GM12878 (cell line): ENCODE measurements at places on chromosomes 6 and 20.

GRCh38 chr20:41174782-41175181 lies 37.4 kb downstream of the PLCG1 start:
- no peak overlapping the region for H3K4me3 ChIP-seq
- H3K27me3 ChIP-seq, result no peaks in the 10 kb centered on the region
- no peaks in the 10 kb centered on the region for H3K4me1 ChIP-seq
- peaks cover 32% of the 10 kb centered on the region; the same call in 1 of the 2 replicates for H3K36me3 ChIP-seq
- DNase-seq, result no peak

- no peaks in the 10 kb centered on the region for H3K27me3 ChIP-seq
- H3K4me1 ChIP-seq, result no peaks in the 10 kb centered on the region
- H3K36me3 ChIP-seq, result no peaks in the 10 kb centered on the region
- no peak overlapping the region for H3K27ac ChIP-seq
These were observed 67.3 kb upstream of the TENT5A start for GRCh38 chr6:81819767-81820166.

DNA sequence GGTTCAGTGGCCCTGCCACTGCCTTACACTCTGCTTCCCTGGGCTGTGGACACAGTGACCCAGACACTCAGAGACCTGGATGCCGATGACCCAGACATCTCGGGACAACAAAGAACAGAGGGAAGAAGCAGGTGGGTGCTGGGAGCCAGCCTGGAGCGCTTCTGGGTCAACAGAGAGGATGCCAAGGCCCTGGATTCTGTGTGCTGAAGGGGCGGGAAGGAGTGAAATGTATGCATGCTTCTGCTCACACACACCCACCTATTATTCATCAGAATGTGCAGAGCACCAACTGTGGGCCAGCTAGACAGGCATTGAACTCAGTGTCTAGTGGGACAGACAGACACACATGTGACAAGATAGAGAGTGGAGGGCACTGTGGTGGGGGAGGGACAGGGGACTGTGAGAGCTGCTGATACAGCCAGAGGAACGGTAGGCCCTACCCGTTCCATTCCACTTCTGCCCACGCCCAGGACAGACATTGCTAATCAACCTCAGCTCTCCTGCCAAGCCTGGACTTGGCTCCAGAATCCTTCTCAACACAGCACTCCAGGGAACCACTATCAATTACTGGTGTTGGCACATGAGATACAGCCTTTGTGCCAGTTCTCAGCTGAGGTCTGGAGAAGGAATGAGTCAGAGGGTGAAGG lies 20.2 kb downstream of the KCNK15 start:
- DNase-seq, result no peak
- H3K4me1 ChIP-seq, result no peaks in the 10 kb centered on the region; the same call in 1 of the 2 replicates
- no peaks in the 10 kb centered on the region for H3K27me3 ChIP-seq
- H3K36me3 ChIP-seq, result no peaks in the 10 kb centered on the region

DNA sequence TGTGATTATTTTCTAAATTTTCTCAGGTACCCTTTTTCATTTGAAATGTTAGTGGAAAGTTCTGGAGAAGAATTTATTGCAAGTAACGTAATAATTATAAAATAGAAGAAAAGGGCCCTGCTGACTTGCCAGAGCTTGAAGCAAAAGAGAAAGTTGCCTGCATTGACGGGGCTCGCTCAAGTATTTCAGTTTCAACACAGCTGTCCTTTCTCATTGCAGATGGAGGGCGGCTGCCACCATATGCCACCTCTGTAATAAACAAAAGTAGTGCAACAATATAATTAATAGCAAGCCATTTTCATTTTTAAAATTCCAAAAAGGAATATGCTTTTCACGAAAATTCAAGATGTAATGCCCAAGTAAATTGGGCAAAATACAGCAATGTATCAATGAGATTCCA lies 246.2 kb downstream of the PACRG start:
- H3K27ac ChIP-seq, result no peak overlapping the region
- no peaks in the 10 kb centered on the region for H3K36me3 ChIP-seq
- no peaks in the 10 kb centered on the region for H3K4me1 ChIP-seq
- H3K27me3 ChIP-seq, result no peaks in the 10 kb centered on the region

DNA sequence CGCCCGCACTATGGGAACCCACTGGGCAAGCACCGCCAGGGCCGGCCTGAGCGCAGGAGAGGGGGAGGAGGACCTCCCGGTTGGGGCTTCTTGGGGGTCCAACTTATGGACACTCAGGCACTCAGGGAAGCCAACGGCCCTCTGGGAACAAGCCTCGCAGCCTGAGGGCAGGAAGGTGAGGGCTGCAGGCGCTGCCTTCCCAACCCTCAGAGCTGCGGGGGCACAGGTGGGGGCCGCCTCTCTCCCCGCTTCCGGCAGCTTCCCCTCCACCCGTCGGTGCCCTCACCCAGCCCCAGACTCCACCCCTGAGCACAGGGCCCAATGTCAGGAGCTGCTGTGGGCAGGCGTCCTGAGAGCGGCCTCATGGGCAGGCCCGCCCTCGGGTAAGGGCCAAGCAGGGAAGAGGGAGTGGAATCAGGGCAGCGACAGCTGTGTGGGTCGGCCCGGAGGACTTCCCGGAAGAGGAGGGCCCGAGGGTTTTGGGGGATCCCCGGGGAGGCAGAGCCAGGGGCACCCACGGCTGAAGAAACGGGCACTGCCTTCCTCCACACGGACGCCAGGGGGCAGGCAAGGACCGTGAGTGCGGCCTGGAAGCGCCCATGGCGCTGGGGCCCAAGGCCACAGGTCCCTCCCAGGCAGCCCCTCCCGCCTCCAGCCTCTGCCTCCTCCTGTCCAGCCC lies 488 bp upstream of the PTK6 start:
- peak overlapping the region; percentile 63 for H3K4me3 ChIP-seq
- H3K36me3 ChIP-seq, result no peaks in the 10 kb centered on the region
- peaks cover 20% of the 10 kb centered on the region for H3K4me1 ChIP-seq
- DNase-seq, result peak; percentile 93
- no peaks in the 10 kb centered on the region for H3K27me3 ChIP-seq
- H3K27ac ChIP-seq, result peak overlapping the region; percentile 82

DNA sequence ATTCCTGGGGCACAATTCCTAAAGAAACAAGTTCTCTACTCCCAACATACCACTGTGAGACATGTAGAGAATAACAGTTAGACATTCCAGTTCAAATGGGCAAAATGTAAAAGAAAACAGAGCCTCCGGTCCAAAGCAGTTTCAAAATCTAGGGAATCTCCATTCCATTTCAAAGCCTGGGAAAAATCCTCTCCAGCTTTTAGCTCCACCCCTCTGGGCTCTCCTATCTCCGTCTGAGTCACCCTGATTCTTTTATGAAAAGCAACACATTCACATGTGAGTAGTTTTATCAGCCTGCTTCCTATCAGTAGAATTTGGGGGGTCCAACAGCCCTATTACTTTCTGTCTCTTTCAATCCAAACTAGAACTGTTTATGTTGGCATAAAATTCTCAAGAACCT lies 3.7 kb downstream of the CSNK2A1 start:
- DNase-seq, result no peak
- peaks cover 20% of the 10 kb centered on the region for H3K4me1 ChIP-seq
- no peaks in the 10 kb centered on the region for H3K27me3 ChIP-seq
- no peaks in the 10 kb centered on the region for H3K36me3 ChIP-seq
- peak overlapping the region; percentile 43 for H3K4me3 ChIP-seq

DNA sequence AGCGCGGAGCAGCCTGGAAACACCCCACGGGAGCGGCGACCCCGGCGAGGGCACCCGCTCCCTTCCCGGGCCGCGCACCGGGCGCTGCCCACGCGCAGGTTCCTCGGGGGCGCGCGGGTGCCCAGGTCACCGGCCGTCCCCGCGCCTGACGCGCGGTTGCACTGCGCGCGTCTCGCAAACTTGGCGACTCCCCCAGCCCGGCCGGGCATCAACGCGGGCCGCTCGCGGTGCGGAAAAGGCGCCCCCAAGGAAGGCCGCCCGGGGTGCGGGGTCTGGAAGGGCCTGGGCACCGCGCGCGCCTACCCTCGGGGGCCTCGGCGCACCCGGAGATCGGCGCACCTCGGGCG lies 555 bp upstream of the ZBTB46 start:
- DNase-seq, result no peak
- H3K4me3 ChIP-seq, result no peak overlapping the region
- no peaks in the 10 kb centered on the region; the same call in 1 of the 2 replicates for H3K4me1 ChIP-seq
- H3K27me3 ChIP-seq, result peaks cover 9% of the 10 kb centered on the region; the same call in 1 of the 2 replicates

- peak overlapping the region; percentile 100; the same call in 1 of the 2 replicates for H3K4me3 ChIP-seq
- H3K27me3 ChIP-seq, result no peaks in the 10 kb centered on the region
- H3K4me1 ChIP-seq, result peaks cover 16% of the 10 kb centered on the region
- peak overlapping the region; percentile 77 for H3K27ac ChIP-seq
These were observed 576 bp upstream of the RRP36 start for GRCh38 chr6:43020847-43021246.

DNA sequence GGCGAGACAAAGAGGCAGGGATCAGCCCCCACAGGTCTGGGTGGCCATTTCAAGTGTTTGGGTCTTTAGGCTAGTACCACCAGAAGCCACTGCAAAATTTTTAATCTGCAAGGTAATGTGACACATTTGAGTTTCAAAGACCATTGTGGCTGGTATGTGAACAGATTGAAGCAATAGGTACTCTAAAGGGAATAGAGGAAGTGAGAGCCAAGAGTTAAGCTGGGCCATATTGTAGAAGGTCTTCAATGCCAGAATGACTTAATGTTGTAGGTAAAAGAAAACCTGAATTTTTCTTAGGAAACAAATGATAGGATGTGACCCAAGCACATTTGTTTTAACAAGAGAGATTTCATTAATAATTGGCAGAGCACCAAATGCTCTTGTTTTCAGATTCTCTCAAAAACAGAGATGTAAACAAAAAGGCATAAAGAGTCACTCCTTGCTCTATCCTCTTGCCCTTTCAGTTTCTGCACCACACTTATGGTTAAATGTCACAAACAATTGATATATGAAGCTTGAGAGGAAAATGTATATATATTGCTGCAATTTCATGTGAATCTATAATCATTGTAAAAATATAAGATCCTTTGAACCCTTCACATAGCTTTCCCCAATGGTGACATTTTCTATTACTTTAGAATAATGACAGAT lies 307.1 kb upstream of the PLN start:
- H3K27me3 ChIP-seq, result no peaks in the 10 kb centered on the region
- DNase-seq, result no peak
- H3K27ac ChIP-seq, result no peak overlapping the region
- no peak overlapping the region for H3K4me3 ChIP-seq
- no peaks in the 10 kb centered on the region for H3K4me1 ChIP-seq

- H3K36me3 ChIP-seq, result no peaks in the 10 kb centered on the region
- DNase-seq, result no peak
- no peak overlapping the region for H3K27ac ChIP-seq
- no peaks in the 10 kb centered on the region for H3K27me3 ChIP-seq
- no peaks in the 10 kb centered on the region for H3K4me1 ChIP-seq
- no peak overlapping the region for H3K4me3 ChIP-seq
These were observed 327.3 kb upstream of the NOX3 start for GRCh38 chr6:155782739-155783459.

GRCh38 chr6:105522626-105523322 lies 119.9 kb upstream of the PREP start:
- no peaks in the 10 kb centered on the region for H3K36me3 ChIP-seq
- no peak for DNase-seq
- H3K4me1 ChIP-seq, result no peaks in the 10 kb centered on the region
- H3K27ac ChIP-seq, result no peak overlapping the region
- H3K4me3 ChIP-seq, result no peak overlapping the region

- no peak overlapping the region for H3K27ac ChIP-seq
- no peaks in the 10 kb centered on the region for H3K27me3 ChIP-seq
- no peaks in the 10 kb centered on the region for H3K36me3 ChIP-seq
- no peak overlapping the region for H3K4me3 ChIP-seq
These were observed 11.3 kb downstream of the SLC17A5 start for GRCh38 chr6:73642530-73642929.

GRCh38 chr6:155440398-155441111 lies 15.1 kb downstream of the NOX3 start:
- no peak overlapping the region for H3K27ac ChIP-seq
- no peaks in the 10 kb centered on the region for H3K27me3 ChIP-seq
- no peak for DNase-seq
- peaks cover 8% of the 10 kb centered on the region for H3K4me1 ChIP-seq

DNA sequence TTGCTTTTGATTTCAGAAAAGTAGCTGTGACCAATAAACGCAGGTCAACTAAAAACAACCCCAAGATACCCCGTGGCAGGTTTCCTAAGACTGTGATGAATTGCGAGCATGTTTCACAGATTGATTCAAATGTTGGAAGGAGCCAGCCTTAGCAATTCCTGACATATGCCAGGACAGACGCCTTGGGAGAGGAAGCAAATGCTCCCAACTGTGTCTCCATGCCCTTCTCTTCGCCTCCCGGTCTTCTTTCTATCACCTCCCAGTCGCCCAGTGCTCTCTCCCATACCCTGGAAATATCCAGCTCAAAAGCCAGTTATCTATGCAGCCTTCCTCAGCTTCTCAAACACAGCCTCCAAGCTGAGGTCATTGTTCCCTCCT lies 32.0 kb downstream of the KIAA0319 start:
- H3K27me3 ChIP-seq, result peaks cover 1% of the 10 kb centered on the region; the same call in 1 of the 2 replicates
- H3K36me3 ChIP-seq, result no peaks in the 10 kb centered on the region
- no peak for DNase-seq
- no peaks in the 10 kb centered on the region for H3K4me1 ChIP-seq
- H3K27ac ChIP-seq, result no peak overlapping the region

- peaks cover 7% of the 10 kb centered on the region for H3K4me1 ChIP-seq
- no peak overlapping the region for H3K4me3 ChIP-seq
- H3K36me3 ChIP-seq, result no peaks in the 10 kb centered on the region
These were observed 14.7 kb upstream of the SIM1 start for GRCh38 chr6:100479179-100480035.

- peaks cover 26% of the 10 kb centered on the region for H3K4me1 ChIP-seq
- no peak for DNase-seq
- peak within 1 kb of the TSS; percentile 85 for H3K27ac ChIP-seq
- peaks cover 4% of the 10 kb centered on the region for H3K27me3 ChIP-seq
- no peaks in the 10 kb centered on the region; the same call in 1 of the 2 replicates for H3K36me3 ChIP-seq
- peak within 1 kb of the TSS; percentile 83 for H3K4me3 ChIP-seq
These were observed at the start of gene RGS19 for GRCh38 chr20:64079273-64080012. Gene RGS19 (minus strand): TSS chr20:64079518. CDS start chr20:64076886, 2,632 bp downstream.

GRCh38 chr20:34541264-34541901 lies 17.1 kb upstream of the MAP1LC3A start:
- DNase-seq, result no peak
- H3K4me3 ChIP-seq, result no peak overlapping the region
- peaks cover 4% of the 10 kb centered on the region; the same call in 1 of the 2 replicates for H3K4me1 ChIP-seq
- H3K36me3 ChIP-seq, result peaks cover 9% of the 10 kb centered on the region; the same call in 1 of the 2 replicates
- no peaks in the 10 kb centered on the region for H3K27me3 ChIP-seq

DNA sequence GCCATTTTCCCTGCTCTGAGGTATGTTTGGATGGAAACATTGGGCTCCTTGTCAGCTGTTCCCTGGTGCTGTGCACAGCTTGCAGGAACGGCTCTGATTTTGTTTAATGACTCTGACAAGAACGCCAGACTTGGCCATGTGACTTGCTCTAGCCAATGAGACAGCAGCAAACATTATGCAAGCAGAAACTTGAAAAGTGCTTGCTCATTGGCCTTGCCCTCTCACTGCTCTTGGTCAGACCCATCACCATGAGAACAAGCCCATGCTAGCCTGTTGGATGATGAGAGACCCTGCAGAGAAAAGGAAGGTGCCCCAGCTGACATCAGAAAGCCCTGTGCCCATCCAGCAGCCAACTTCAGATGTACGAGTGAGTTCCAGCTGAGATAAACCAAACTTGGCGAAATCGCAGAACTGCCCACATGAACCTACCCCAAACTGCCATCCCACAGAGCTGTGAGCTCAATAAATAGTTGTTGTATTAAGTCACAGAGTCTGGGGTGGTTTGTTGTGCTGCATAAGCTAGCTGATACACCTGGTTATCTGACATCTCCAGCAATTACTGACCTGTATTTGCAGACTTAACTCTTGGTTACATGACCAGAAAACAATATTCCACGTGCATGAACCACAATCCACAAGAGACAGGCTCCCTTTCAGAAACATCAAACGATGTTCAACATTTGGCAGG lies 96.9 kb downstream of the JPH2 start:
- DNase-seq, result peak; percentile 57
- peaks cover 8% of the 10 kb centered on the region for H3K4me1 ChIP-seq
- H3K27ac ChIP-seq, result no peak overlapping the region
- H3K4me3 ChIP-seq, result no peak overlapping the region
- H3K36me3 ChIP-seq, result no peaks in the 10 kb centered on the region
- H3K27me3 ChIP-seq, result no peaks in the 10 kb centered on the region
